ENCODE measurements at places on chromosomes 5 and 9. TPM values are rescaled to one million over a fixed set of nuclear protein-coding genes. Genes with fewer than 3 reads are reported as not detected.

- no peak for DNase-seq
Measured at GRCh38 chr9:8365466-8366160, 566.0 kb upstream of the DMAC1 start.

DNA sequence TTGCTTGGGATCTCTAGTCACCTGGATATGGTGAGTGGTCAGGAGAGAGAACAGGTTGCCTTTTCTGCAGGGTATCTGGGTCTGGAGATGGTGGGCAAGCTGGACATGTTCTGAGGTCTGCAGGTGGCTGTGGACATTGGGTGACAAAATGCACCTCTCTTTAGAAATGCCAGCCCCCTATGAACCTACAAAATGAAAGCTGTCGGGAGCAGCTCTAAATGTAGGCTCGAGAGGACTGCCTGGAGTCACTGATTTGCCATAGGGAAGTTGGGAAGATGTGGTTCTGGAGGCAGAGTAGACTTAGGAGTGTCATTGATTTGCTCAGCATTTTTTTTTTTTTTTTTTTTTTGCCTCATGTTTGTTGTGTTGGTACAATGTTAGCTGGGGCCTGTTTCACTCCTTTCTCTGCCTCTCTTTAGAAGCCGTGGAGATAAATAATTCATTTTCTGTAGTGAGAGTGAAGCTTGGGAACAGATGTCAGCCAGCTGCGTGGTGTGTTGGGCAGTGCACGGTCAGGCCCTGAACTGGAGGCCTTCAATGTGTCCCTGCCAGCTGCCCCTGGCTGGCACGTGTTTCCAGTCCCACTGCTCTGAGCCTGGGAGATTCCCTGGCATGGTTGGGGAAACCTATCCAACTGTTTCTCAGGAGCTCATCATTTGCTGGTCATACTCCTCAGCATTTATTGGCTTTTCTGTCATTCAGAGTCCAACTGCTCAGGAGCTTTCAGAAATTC is 5.4 kb downstream of the RGS3 start:
- DNase-seq: no peak

DNA sequence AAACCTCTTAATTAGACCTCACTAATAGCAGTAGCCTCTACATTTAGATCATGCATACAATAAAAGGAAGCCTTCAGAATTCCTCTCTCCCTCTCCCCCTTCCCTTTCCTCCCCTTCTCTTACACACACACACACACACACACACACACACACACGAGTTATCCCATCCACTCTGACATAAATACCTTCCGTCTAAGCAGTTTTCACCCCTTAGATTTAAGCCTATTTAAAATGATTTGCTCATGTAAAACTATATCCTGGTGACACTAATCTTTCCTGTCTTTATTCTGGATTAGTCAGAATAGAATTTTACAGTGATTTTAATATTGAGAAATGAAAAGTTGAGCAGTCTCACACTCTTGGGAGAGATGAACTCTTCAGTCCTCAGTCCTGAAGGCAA is 35.0 kb downstream of the PRELID2 start:
- DNase-seq: no peak

The ADAMTS19 gene
- not detected for total RNA-seq

- no peak for DNase-seq
Measured at GRCh38 chr5:16773991-16774390, 157.2 kb upstream of the RETREG1 start.

The SLC45A2 gene
- total RNA-seq: not detected

GRCh38 chr9:90458485-90458884 is 184.1 kb downstream of the DIRAS2 start:
- DNase-seq: no peak

GRCh38 chr5:62653001-62653863 is 74.6 kb downstream of the LRRC70 start:
- no peak for DNase-seq

The SPINK7 gene
- total RNA-seq: not detected

The SPAAR gene
- 13.5 TPM for total RNA-seq

DNA sequence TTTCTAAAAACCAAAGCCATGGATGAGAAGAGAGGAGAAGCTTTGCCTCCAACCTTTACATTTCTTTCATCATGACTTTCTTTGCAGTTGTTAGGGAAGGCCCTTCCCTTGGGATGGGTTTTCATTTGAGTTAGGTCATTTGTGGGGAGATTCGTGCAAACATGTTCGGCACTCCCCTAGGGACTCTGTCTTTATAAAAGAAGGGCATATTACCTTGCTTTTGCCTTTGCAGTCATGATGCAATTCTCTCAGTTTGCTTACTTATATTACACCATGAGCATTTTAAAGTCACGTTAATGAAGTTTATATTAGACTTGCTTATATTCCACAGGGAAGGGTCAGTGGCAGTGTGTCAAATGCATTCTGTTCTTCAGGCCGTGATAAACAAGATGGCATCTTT is 289.3 kb upstream of the WWC1 start:
- DNase-seq: no peak

- no peak for DNase-seq
Measured at GRCh38 chr5:126481243-126481642, 58.0 kb downstream of the GRAMD2B start.

- DNase-seq: no peak
Measured at GRCh38 chr5:16704945-16705344, 88.1 kb upstream of the RETREG1 start.

The MXD3 gene
- 10.1 TPM for total RNA-seq

- DNase-seq: peak; percentile 56
Measured at GRCh38 chr9:129007766-129008468, 20.2 kb downstream of the SH3GLB2 start.

- DNase-seq: no peak
Measured at GRCh38 chr9:116605904-116606341, 81.2 kb upstream of the TRIM32 start.

- DNase-seq: no peak
Measured at GRCh38 chr5:53262348-53262970, 152.9 kb upstream of the MOCS2 start.
